ENCODE measurements at places on chromosomes 13 and 19.

- DNase-seq, result no peak
These were observed 840 bp upstream of the CCNA1 start for GRCh38 chr13:36431204-36432105.

- no peak for DNase-seq
These were observed 124.2 kb downstream of the CDK8 start for GRCh38 chr13:26378116-26378515.

GRCh38 chr13:49063497-49063896 is 87.8 kb downstream of the FNDC3A start:
- no peak for DNase-seq

DNA sequence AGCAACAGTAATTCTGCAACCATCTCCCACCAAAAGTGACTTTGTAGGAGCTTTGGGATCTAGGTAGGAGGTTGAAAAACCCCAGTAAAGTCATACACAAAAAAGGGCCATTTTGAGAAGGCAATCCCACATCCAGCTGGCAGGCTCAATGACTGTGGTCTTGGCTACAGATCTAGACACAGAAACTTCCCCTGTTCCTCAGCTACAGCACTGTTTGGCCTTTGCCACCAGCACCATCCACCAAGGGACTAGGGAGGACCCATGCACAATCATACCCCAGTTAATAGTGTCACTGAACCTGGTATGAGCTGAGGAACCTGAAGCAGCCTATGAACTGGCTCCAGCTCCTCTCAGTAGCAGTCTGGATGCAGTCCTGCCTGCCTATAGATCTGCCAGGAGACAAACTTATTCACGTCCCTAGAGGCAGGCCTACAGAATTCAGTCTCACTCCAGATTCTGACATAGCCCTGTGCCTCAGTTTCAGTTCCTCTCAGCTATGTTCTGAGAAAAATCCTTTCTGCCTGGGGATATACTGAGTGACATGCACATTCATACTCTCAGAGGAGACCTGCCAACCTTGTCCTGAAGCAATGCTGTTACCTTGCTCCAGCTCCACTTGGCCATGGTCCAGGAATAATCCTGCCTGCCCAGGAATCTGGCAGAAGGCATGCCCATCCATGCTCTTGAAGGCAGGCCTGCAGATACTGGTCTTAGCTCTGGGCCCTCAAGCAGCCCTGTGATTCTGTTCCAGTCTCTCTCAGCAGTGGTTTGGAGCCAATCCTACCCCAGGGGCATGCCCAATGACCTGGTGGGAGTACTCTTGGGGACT is 2048.3 kb upstream of the PCDH20 start:
- DNase-seq, result no peak

DNA sequence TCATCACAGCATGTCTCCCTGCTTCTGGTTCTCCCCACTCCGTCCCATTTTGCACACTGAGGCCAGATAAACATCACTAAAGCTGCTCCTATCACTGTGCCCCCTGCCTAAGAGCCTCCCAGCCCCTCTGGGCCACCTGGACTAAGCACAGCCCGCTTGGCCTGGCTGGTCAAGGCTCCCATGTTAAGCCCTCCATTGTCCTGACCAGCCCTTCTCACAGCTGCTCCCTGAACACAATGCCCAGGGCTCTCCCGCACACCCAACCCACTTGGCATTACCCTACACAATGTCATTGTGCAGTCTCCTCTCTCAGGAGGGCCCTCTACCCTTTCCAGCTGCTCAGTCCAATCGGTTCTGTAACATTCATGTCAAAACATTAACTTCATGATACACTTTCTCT is 133.4 kb downstream of the NUFIP1 start:
- DNase-seq, result no peak

DNA sequence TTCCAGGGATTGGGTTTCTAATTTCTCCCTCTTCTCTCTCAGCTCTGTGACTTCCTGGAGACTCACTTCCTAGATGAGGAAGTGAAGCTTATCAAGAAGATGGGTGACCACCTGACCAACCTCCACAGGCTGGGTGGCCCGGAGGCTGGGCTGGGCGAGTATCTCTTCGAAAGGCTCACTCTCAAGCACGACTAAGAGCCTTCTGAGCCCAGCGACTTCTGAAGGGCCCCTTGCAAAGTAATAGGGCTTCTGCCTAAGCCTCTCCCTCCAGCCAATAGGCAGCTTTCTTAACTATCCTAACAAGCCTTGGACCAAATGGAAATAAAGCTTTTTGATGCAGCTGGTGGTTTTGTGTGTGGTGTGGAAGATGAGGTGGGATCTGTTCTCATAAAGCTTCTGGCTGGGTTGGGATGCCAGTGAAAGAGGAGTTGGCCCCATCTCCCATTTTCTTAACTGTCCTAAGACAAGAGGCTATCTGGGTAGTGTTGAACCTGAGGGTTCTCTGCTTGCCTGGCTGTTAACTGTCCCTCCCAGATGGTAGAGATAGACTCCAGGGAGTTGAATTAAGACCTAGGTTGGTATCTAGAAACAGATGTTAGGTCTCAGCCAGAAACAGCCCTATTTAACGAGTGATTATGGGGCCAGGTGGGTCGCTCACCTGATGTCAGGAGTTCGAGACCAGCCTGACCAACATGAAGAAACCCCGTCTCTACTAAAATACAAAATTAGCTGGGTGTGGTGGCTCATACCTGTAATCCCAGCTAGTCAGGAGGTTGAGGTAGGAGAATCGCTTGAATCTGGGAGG is 1.6 kb downstream of the FTL start:
- DNase-seq, result no peak

DNA sequence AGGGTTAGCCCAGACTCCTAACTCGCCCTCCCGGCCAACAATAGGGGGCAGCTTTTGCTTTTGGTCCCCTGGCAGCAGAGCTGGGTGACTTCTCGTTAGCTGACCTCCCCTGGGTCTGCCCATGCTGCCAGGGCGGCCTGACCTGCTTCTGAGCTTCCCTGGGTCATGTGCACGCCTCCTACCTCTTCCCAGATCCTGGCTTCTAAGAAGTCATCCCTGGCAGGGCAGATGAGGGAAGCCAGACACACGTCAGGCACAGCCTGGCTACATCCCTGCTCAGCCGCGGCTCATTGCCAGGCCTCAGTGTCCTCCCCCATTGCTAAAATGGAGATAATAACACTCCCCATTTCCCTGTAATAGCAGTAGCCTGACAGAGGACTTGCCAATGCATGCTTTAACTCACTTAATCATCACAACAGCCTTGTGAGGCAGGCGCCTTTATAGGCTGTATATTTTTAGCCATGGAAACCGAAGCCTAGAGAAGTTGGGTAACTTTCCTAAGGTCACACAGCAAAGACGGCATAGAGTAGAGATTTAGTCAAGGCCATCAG is 2.1 kb downstream of the KCNK6 start:
- DNase-seq, result no peak

DNA sequence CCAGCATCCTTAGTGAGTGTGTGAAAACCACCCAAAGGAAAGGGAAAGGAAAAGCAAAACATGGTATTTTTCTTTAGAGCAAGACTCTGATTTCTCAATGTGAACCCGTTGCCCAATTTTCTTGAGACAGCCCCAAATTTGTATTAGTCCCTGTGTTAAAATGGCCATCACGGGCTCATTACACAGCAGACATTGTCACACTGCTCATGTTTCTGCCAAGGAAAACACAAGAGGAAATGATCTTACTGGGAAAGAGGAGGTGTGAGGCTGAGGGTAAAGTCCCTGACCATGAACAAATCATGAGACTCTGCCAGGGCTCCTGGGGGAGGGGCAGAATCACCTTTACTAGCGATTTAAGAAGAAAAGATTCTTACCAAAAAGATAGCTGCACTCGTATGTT is 54.4 kb downstream of the FAM124A start:
- DNase-seq, result no peak

DNA sequence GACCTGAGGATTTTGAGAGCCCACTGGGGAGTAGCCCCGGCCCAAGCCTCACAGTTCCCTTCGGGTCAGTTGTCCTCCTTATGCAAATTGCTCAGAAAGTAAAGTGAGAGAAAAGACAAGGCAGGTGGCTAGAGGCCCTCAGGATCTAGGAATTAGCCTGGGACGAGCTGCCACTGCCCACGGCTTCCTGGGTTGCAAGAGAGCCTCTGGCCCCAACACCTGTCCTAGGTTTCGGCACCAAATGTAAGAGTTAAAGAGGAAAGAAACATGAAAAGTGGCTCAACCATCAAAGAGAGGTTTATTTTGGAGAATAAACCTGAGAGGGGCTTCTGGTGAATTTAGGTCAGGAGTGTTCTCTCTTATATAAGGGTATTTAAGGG is 25.6 kb downstream of the TMEM255B start:
- DNase-seq, result no peak

DNA sequence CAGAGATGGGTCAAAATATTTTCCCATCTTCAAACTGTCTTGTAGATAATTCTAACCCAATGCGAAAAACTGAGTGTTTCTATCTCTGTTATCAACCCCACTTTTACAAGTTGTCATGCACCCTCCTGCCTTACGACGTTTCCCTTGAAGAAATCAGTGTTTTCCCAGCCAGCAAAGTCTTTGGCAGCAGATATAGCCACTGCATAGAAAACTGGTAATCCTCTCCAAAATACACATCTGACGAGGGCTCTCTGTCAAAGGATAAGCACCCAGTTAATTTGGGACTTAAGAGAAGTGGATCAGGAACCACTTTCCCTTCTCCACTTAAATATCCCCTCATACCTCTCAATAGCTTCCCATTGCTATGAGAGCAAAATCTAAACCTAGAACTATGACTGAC is 351.9 kb upstream of the MIR17HG start:
- no peak for DNase-seq

GRCh38 chr13:33070713-33071112 is 54.5 kb downstream of the KL start:
- DNase-seq, result no peak

GRCh38 chr13:23984546-23984945 is 87.2 kb upstream of the C1QTNF9B start:
- DNase-seq, result no peak

GRCh38 chr19:34075661-34076091 is 96.6 kb upstream of the LSM14A start:
- no peak for DNase-seq

DNA sequence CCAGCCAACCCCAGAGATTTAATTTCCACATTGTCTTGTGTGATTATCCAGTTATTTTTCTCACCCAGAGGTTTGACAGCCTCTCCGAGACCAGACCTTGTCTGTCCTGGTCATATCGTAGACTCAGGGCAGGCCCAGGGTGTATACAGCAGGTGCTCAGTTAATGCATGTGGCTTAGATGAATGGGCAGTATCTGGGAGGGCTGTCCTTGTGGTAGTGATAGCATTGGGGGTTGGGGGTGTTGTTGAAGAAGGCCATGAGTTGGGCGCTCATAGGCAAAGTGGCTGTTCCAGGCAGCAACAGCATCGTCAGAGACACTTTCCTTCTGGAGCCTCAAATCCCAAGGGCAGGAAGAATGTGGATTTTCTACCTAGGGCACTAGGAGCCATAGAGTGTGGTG is 16.9 kb downstream of the MAST3 start:
- no peak for DNase-seq

DNA sequence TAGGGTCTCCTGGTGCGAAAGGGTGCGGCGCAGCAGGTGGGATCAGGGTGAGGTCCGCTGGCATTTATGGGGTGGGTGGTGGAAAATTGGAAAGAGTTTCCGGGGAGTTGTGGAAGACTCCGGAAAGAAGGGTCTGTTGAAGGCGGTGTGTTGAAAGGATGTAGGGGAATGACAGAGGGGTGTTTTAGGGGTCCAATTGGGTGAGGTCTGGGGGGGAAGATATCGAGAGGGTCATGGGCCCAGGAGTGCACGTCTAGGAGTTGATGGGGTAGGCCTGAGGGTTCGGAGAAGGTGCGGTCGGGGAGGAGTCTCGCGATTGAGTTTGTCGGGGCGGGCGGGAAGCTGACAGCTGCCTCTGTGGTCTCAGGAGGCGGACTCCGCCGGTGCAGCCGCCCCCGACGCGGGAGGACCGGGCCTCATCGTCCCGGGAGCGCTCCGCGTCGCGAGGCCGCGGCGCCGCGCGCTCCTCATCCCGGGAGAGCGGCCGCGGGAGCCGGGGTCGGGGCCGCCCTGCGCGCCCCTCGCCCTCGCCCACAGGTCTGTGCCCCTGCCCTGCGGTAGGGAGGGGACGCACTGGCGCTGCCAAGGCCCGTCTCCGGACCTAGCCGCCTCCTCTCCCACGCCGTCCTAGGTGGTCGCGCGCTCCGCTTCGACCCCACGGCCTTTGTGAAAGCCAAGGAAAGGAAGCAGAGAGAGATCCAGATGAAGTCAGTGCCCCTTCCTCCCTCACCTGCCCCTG is 7.0 kb downstream of the PGLYRP1 start:
- no peak for DNase-seq

GRCh38 chr19:5968431-5969373 is 9.2 kb downstream of the RANBP3 start:
- DNase-seq, result no peak

- DNase-seq, result no peak
These were observed 406 bp upstream of the DNMT1 start for GRCh38 chr19:10195199-10195519.

- no peak for DNase-seq
These were observed 13.7 kb downstream of the SYT3 start for GRCh38 chr19:50626011-50626410.

- no peak for DNase-seq
These were observed 531.9 kb downstream of the OLFM4 start for GRCh38 chr13:53560556-53560955.

DNA sequence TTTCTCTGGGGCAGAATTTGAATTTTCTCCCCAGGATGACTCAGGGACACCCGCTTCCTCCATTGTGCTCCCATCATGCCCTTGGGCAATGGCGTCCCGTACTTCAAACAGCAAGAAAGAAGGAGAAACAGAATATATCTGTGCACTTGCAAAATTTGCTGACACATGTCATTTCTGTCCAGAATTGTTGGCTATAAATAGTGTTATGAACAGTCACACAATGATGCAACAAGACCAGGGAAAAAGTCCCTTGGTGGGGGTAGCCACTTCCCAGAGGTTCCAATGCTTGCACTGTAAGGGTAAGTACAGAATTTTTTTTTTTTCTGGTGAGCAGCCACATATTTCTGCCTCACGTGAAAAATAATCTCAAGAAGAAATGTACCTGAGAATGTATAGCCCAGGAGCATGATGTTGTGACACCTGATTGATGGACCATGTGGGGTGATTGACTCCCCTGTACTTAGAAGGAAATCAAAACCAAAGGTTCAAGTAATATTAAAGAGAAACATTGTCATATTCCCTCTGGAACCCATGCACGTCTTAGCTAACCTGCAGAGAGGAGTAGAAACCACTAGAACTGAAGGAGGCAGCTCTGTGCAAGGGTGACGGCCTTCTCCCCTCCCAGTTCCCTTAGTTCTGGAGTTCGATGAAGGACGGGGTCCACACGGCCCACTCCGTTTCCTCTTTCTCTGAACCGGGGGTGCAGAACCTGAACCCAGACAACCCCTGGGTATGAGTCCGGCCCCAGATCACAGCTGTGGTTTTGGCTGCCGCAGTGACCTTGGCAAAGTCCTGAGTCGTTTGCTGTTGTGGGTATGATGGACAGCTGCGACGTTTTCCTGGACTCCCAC is 9.3 kb upstream of the LAIR1 start:
- no peak for DNase-seq

DNA sequence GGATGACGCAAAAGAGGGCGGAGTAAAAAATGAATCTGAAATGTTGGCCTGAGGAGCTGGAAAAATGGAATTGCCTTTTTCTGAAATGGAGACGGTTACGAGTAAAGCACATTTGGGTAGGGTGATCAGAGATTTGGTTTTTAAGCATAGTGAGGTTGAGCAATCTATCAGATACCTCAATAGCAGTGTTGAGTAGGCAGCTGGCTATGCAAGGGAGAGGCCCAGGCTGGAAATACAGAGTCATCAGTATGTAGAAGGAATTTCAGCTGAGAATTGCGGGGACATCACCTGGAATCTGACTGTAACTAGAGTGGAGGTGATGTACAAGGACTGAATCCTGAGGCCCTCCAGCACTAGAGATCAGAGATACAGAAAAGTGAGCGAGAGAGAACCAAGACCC is 224.8 kb downstream of the LMO7 start:
- DNase-seq, result no peak

Measured in esophagus squamous epithelium (tissue), 5 donors.